Activated naive CD4-positive, alpha-beta T cell (primary cell): ENCODE measurements at places on chromosomes 7 and 10.

GRCh38 chr10:13784067-13784466 is 197.3 kb downstream of the PRPF18 start:
- no peak for DNase-seq

DNA sequence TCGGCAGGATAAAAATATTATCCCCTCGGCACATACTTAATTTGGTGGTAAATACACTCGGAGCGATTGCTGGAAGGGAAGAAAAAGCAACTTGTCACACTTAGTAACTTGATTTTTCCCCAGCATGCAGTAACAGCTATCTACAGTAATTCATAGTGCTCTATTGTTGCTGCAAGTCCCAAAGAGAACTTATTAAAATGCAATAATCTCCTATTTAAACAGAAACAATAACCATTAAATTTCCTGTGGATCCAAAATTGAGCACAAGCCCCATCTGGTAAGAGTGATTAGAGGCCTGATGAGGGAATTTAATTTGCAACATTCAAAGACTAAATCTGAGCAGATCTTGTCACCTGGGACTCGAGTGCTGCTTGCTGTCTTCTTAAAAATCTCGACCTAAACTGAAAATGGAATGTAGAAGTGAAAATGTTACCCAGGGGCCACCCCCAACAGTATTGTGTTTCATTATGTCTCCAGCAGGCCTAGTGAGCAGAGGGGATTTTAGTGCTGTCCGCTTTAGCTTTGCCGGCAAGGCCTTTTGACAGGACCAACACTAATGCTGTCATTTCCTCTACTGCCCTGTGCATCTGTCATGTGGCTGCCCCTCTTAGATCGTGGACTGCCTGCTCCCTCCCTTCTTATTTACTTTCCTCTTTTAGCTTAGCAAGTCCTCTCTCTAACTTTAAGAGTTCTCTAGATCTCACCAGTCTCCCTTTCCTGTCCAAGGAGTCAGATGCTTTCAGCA is 639.7 kb downstream of the AUTS2 start:
- DNase-seq: no peak

DNA sequence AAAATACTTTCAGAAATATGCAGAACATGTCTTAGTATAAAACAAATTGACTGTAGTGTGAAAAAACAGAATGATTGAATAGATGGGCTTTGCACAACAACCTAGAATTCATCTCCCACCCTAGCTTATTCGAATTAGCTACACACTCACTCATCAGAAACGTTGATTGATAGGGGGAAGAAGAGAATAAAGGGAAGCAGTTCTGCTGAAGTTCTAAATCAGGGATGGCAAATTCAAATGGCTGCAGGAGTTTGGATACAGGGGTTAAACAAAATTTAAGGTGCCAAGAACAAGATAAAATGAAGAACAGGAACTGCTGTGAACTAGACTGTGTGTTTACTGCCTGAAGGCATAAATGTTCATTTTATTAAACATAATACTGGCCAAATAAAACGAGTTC is 9.0 kb downstream of the CD36 start:
- no peak for DNase-seq

GRCh38 chr7:156220078-156220605 is 407.9 kb upstream of the SHH start:
- no peak for DNase-seq

DNA sequence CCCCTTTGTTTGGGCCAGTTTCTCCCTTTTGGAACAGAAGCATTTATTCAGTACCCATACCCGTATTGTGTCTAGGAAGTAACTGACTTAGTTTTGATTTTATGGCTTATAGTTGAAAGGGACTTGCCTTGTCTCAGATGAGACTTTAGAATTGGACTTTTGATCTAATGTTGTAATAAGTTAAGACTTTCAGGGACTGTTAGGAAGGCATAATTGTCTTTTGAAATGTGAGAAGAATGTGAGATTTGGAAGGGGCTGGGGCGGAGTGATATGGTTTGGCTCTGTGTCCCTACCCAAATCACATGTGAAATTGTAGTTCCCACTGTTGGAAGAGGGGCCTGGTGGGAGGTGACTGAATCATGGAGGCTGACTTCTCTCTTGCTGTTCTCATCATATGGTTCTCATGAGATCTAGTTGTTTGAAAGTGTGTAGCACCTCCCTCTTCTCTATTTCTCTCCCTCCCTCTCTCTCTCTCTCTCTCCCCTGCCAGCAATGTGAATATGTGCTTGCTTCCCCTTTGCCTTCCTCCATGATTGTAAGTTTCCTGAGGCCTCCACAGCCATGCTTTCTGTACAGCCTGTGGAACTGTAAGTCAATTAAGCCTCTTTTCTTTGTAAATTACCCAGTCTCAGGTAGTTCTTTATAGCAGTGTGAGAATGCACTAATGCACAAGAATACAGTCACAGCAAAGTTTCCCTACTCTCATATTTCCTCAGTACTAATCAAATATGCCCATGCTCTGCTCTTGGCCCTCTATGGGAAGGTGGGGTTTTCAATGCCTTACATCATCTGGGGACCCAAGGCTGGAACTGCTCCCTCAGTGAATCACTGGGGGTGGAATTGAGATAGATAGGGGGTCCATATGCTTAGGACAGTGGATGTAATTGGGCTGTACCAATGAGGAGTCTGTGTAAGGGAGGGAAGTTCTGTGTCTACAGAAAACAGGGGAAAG is 17.2 kb upstream of the AKR1C1 start:
- DNase-seq: no peak

DNA sequence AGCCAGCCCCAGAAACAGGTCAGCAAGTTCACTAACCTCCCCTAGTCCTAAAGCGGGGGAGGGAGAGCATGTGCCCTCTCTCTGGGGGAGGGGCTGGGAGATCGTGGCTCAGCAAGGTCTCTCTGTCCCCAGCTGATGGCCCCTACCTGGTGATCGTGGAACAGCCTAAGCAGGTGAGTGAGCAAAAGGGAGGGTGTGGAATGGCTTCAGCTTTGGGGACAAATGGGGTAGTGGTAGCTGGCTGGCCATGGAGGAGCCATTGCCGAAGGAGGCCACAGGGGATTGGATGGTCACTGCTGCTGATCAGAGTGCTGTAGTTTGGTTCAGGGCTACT is 779 bp downstream of the NFKB2 start:
- no peak for DNase-seq

- DNase-seq: no peak
Observed at GRCh38 chr10:15120523-15120922, 23.4 kb downstream of the RPP38 start.

GRCh38 chr10:19811540-19811939 is 4.7 kb upstream of the PLXDC2 start:
- DNase-seq: no peak

- DNase-seq: no peak
Observed at GRCh38 chr7:28068811-28069216, 111.8 kb downstream of the JAZF1 start.
